ENCODE measurements at places on chromosomes 12 and 14. TPM values are rescaled to one million over a fixed set of nuclear protein-coding genes. Genes with fewer than 3 reads are reported as not detected.

GRCh38 chr12:86456241-86456640 lies 200.1 kb upstream of the MGAT4C start:
- DNase-seq = no peak

TAS2R13 gene
- 0.29 TPM for total RNA-seq

DNA sequence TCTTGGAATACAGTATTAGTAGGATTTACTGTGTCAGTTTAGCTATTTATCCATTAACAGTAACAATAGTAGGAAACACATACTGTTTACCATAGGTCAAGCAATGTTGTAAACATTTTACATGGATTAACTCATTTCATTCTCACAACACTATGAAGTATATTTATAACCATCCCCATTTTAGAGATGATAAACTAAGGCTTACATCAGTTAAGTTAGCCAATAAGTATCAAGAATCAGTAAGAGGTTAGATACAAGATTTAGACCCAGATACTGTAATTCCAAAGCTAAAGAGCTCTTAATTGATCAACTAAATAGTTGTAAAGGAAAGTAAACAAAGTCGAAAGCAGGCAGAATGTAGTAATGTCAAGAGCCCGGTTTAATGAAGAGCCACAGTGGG lies 1.1 kb downstream of the SYNJ2BP start:
- no peak for DNase-seq

TESPA1 gene
- total RNA-seq = 1.1 TPM

DNA sequence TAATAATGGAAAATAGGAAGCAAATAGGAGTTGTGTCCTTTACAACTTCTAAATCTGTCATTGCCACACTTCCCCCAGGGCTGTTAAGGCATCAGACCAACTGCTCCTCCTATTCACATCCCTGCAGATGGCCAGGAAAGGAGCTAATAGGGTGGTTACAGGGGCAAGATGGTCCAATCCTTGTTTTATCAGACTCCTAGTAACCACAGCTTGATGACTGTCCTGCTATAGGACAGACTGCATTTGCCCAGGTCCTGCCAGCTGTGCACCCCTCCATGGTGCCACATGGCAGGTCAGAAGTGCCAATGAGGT lies 10.9 kb upstream of the KRT2 start:
- no peak for DNase-seq

- DNase-seq = no peak
Measured at GRCh38 chr12:103933237-103933636, 3.0 kb downstream of the HSP90B1 start.

DNA sequence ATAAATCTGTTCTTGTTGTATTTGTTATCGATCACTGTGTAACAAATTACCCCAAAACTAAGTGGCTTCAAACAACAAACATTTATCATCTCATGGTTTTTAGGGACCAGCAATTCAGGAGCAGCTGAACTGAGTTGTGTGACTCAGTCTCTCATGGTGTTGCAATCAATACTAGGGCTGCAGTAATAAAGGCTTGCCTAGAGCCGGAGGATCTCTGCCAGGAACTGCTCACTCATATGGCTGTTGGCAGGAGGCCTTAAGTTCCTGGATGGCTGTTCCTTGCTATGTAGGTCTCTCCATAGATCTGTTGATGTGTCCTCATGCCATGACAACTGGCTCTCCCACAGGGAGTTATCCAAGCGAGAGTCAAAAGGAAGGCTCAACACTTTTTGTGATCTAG lies 3.8 kb upstream of the PSMC6 start:
- DNase-seq = peak; percentile 62

KRT1 gene
- total RNA-seq = not detected

EIF4B gene
- total RNA-seq = 689 TPM

PLCZ1 gene
- total RNA-seq = not detected

DNA sequence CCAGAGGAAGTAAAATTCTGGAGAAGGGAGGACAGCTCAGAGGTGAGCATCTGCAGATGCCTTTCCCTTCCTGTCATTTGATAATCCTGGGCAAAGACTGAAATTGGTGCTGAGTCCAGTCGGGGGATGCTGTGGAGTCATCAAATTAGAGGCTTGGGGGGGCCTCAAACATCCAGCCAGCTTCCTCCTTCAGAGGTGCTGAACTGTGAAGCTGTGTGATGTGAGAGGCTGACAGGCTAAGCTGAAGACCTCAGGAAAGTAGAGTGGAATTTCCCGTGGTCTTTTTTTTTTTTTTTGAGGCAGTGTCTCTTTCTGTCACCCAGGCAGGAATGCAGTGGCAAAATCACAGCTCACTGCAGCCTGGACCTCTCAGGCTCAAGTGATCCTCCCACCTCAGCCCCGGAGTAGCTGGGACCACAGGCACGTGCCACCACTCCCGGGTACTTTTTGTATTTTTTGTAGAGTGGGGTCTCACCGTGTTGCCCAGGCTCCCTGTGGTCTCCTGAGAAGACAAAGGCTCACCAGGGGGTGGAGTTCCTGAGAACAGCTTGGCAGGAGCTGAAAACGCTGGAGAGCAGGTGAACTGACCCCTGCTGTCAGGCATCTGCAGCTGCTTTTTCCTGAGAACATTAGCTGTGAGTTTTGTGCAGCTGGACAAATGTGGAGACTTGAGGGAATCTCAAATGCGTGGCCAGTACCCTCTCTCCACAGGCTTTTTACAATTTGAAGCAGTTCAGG lies 6.1 kb upstream of the TCL1B start:
- no peak for DNase-seq

DNA sequence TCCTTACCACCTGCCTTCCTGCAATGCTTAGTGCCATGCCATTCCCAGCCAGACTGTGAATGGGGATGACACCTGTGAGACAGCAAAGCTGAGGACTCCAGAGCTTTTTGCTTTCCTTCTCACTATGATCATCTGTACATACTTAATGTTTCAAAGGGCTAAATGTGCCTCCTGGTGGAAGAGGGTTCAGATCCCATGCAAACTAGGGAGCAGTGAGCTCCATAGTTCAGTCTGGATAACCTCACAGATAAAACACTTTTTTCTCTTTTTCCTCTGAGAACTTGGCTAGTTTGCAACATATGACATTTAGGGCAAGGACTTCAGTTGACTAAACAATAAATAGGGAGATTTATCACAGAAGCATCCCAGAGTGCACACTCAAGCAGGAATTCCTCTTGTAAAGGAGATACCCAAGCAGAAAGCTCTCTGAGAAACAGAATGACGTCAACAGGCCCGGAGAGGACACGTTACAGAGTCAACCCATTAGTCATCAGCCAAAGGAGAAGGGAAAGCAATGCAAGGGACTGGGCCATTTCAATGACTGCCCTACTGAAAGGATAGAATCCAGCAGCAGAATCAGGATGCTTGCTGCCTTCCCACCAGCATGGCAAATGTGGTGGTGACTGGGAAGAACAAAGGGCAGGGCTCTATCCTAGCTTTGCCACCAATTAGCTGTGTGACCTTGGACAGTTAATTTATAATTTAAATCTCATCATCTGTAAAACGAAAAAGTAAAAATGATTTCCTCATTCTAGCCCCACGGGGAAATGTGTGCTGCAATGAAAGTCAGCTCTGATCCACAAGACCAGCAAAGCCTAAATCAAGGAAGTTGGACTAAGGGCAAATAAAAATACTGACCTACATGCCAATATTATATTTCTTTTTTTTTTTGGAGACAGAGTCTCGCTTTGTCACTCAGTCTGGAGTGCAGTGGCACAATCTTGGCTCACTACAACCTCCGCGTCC lies 80.8 kb upstream of the ACTN1 start:
- DNase-seq = peak; percentile 86

DNA sequence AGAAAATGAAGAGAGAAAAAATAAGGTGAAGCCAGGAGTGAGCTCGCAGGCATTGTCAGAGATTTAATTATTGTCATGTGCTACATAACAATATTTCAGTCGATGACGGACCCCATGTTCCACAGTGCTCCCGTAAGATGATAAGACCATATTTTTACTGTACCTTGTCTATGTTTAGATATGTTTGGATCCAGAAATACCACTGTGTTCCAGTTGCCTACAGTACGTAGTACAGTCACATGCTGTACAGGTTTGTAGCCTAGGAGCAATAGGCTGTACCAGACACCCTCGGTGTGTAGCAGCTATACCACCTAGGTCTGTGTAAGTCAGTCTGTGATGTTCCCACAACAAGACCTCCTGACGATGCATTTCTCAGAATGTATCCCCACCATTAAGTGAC lies 137.5 kb downstream of the FBXL14 start:
- no peak for DNase-seq

GRCh38 chr12:9730011-9730410 lies 2.9 kb downstream of the CLECL1 start:
- DNase-seq = no peak

GRCh38 chr14:84225268-84225667 lies 1304.7 kb upstream of the FLRT2 start:
- no peak for DNase-seq

DNA sequence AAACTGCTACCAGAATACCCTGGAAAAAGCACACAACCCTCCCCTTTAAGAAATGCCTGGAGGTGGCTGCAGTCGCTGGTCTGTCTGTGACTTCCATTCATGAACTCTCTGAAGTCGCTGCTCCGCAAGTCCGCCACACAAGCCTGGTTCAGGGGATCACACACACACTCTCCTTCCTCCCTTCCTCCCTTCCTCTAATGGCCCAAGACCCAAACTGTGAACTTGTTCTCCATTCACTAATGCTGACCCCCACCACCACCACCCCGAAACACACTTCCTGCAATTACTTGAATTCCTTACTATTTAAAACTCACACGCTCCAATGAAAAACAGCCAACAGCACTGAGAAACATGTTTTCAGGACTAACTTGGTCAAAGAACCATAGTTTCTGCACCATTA lies 1.0 kb upstream of the LMO3 start:
- DNase-seq = no peak

- peak; percentile 27 for DNase-seq
Measured at GRCh38 chr12:56695327-56696101, 7.4 kb upstream of the PTGES3 start.

MORN3 gene
- not detected for total RNA-seq

PLEKHD1 gene
- total RNA-seq = not detected

JAG2 gene
- total RNA-seq = 6.3 TPM

SRGAP1 gene
- 0.91 TPM for total RNA-seq

GRCh38 chr12:7295529-7295928 lies 8.3 kb upstream of the ACSM4 start:
- DNase-seq = no peak

- DNase-seq = no peak
Measured at GRCh38 chr14:101460986-101461750, 100.1 kb upstream of the DIO3 start.

GRCh38 chr14:53872681-53873089 lies 83.9 kb downstream of the BMP4 start:
- no peak for DNase-seq

DNA sequence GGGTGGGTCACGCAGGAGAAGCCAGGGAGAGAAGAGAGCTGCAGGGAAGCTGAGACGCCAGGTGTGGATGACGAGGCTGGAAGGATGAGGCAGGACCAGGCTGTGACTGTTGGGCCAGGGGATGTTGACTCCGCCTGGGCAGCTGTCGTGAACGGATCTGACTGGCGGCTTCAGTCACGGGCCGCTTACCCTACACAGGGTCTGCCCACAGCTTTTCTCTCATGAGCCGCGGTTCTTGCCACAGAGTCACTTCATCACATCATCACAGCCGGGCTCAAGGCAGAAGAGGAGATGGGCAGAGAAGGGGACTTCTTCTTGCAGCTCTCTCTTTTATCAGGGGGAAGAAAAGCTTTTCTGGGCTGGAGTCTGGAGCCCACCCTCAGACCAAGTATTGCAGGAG lies 7.7 kb downstream of the CLBA1 start:
- DNase-seq = no peak

DNA sequence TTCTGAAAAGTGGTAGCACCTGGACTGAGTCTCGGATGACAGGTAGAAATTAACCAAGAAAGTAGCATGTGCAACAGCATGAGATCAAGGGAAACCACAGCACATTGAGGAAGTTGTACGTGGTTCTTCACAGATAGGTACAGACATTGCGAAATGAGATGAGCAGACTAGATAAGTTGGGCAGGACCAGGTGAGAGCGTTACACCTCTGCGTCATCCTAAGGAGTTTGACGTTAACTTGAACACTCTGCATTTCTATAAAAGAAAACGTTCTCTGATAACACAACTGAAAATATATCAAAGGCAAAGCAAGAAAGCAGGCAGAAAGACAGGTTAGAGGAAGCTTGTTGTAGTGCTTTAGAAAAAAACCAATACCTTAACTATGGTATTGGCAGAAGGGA lies 98.5 kb upstream of the RASSF8 start:
- DNase-seq = no peak

GRCh38 chr12:5433081-5433844 lies 1.4 kb downstream of the NTF3 start:
- peak; percentile 54 for DNase-seq

GRCh38 chr12:107955966-107956643 lies 173.0 kb upstream of the WSCD2 start:
- DNase-seq = no peak

- no peak for DNase-seq
Measured at GRCh38 chr14:69208666-69209065, 17.4 kb downstream of the EXD2 start.

- DNase-seq = no peak
Measured at GRCh38 chr14:78902010-78902623, 731.9 kb downstream of the NRXN3 start.

GSKIP gene
- total RNA-seq = 81.1 TPM

- DNase-seq = no peak
Measured at GRCh38 chr14:98503086-98503815, 768.7 kb downstream of the BCL11B start.

CRIP1 gene
- total RNA-seq = 15.0 TPM

DNA sequence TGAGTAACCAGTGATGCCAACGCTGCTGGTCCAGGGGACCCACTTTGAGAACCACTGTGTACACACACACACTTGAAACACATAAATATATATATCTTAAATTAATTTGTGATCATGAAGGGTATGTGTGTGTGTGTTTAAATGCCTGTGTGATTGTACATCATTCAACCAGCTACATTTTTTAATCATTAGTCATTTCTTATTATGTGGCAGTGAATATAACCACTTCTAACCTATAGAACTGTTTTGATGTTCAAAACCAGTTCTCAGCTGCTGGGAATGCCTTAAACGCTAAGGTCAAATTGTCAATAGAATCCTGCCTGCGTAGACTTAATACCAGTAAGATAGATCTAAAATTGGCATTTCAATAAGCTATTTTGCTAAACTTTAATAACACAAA lies 330.0 kb downstream of the SYT1 start:
- DNase-seq = no peak

MYF6 gene
- total RNA-seq = not detected

DNA sequence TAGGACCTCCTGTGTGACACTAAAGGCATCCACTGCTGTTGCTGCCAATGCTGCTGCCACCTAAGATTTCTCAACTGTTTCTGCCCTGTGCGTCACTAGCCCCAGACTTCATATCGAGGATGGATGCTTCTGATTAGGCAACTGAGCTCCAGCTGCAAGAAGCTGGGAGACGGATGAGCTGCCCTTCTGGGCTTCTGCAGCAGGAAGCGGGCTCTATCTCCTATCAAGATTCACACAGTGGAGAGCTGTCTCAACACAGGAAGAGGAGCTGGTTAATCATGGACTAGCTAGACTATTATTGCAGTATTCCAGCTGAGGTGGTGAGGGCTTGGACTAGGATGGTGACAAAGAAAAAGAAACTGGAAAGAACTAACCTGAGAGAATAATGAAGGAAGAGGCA lies 59.2 kb upstream of the PELI2 start:
- no peak for DNase-seq
